ENCODE measurements at places on chromosomes 13 and 19. TPM values are rescaled to one million over a fixed set of nuclear protein-coding genes. Genes with fewer than 3 reads are reported as not detected.
A peak's percentile ranks its signal among the peaks of the same experiment; 100 is the strongest.

GRCh38 chr13:94550062-94550738 is 45.8 kb downstream of the TGDS start:
- DNase-seq, result peak; percentile 5

- DNase-seq, result no peak
These were observed 1.3 kb upstream of the ZNF181 start for GRCh38 chr19:34732612-34733211.

The ZNF20 gene
- 4.9 TPM for total RNA-seq

DNA sequence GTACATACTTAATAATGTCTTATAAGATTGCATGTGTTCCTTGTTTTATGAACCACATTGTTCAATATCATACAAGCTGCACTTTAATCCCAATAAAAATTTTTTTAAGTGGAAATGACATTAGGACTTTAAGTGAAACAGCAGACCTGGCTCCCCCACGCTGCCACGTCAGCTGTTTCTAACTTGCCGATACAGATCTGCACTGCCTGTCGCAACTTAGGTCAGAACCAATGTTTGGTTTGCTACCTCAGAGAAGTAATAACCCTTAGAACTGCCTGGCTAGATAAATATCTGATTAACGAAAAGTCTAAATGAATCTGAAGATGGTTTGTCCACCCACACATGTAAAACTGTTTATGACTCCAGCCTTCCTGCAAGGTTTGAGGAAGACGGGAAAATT is 327.5 kb upstream of the DACH1 start:
- no peak for DNase-seq

- DNase-seq, result no peak
These were observed 16.0 kb downstream of the FGF9 start for GRCh38 chr13:21686751-21687391.

GRCh38 chr13:40145139-40145538 is 489.7 kb downstream of the COG6 start:
- no peak for DNase-seq

The ALOX5AP gene
- total RNA-seq, result 2.1 TPM

GRCh38 chr19:58558066-58558622 is at the start of gene UBE2M:
TSS of gene UBE2M (minus strand) at chr19:58558611. CDS start at chr19:58558381, 230 bp downstream.
- DNase-seq, result no peak

GRCh38 chr19:4174213-4174894 is 8.0 kb downstream of the SIRT6 start:
- DNase-seq, result no peak

DNA sequence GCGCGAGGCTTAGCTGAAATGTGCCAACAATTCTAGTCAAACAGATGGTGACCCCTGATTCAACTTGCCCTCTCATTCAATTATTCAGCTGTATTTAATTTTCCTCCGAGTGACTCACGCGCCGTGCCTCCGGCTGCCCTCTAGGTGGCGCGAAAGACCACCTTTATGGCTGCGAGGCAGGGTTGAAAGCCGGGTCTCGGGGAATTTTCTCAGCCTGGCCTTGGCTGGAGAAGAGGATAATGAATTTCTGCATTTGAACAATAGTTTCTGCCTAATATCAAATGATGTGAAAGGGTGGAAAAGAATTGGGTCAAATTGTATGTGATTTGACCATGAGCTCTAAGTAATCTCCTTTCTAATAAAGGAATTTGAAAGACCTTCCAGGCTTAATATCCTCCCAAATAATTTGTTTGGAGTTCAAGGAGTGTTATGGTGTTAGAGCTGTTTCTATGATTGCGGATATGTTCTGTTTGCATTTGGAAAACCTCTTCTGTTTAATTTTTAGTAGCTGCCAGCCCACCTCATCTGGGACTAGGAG is 310.9 kb downstream of the ZNF536 start:
- DNase-seq, result peak; percentile 42

DNA sequence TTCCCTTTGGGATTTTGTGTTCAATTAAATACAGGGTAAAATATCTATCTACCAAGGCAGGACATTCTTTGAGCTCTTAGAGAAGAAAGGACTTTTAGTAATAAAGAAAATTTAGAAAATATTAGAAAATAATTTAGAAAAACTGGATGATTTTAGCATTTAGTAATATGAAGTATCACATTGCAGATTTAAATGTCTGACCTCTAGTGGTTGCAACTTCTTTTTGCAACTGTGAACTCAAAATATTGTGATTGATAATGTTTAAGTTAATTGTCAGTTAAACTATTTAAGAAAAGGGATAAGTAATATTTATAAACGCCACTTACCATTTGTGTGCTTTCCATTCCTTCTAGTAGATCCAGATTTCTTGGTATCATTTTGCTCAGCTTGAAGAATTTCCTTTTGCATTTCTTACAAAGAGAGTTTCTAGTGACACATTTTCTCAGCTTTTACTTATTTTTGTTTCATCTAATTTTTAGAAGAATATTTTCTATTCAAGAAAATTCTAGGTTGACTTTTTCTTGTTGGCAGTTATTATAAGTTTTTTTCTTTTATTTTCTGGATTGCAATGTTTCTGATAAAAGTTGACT is 10.3 kb upstream of the POSTN start:
- DNase-seq, result no peak

GRCh38 chr13:106602178-106602577 is 34.2 kb upstream of the ARGLU1 start:
- no peak for DNase-seq

The TJP3 gene
- total RNA-seq, result 2.7 TPM

DNA sequence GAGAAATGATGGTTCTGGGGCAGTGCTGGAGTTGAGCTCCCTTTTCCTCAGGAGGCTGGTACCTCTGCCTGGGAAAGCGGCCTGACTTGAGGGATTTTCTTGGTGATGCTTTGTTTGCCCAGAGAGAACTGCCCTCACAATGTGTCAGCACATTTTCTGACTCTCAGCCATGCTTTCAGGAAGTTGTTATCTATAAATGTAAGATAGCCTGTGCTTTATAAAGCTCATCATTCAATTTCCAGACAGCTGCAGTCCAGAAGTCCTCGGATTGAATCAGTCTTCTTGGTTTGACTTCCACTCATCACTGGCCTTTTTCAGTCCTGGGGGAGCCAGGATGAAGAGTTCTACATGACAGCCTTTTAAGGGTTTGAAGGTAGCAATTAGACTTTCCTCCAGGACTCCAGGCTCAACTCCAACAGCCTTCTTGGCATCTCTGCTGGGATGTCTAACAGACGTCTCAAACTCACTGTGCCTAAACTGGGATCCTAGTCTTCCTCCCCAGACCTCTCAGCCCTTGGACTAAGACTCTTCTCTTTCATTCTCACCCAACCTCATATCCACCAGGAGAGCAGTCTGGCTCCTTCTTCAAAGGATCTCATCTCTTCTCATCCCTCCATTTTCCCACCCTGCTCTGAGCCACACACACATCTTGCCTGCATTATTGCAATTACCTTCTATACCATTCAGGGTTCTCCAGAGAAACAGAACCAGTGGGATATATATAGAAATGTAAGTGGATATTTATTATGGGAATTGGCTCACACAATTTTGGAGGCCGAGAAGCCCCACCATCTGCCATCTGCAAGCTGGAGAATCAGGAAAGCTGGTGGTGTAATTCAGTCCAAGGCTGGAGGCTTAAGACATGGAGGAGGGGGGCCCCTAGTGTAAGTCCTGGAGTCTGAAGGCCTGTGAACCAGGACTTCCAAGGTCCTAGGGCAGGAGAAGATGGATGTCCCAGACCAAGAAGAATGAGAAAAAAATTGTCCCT is 13.1 kb downstream of the ERICH6B start:
- no peak for DNase-seq

The PSG6 gene
- total RNA-seq, result not detected

DNA sequence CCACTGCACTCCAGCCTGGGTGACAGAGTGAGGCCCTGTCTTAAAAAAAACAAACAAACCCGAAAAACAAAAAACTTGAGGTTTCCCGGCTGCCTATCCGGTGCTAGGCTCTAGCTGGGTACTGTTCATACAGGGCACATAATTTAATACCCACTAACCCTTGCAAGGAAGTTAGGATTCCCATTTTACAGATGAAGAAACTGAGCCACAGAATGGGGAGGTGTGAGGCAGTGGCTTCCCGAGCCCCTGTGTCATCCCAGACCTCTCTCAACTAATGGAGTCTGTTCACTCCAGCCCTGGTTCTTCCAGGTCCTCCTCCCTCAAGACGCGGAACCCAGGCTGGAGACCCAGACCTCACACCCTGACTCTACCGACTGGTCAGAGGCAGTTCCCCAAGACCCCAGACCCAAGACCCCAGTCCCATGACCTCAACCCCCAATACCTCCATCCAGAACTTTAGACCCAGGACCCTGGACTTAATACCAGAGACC is 576 bp downstream of the APBA3 start:
- no peak for DNase-seq

GRCh38 chr13:50456111-50456510 is 387.4 kb downstream of the DLEU7 start:
- no peak for DNase-seq

The COX6B2 gene
- 5.6 TPM for total RNA-seq

DNA sequence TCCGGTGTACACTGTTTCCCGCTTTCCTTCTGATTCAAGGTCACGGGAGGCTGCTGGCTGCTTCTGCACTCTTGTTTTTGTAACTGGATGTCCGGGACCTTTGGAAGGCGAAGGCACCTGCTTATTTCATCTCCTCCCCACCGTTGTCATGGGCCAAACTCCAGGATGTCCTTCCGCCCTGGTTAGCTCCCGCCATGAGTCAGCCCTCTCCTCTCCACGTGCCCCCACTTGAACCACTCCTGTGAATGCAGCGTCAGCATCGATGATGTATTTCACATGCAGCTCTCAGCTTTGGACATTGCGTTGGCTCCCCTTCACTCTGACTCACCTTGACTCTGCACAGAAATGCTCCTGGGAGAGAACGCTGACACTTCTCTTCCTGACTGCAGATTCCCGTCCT is 5.5 kb upstream of the GALP start:
- peak; percentile 39 for DNase-seq

- DNase-seq, result no peak
These were observed 1757.8 kb downstream of the PCDH9 start for GRCh38 chr13:65472336-65472735.

The SOX1 gene
- total RNA-seq, result not detected

The FREM2 gene
- 0.15 TPM for total RNA-seq

The OR7C1 gene
- total RNA-seq, result not detected

The B3GNT8 gene
- 0.10 TPM for total RNA-seq

GRCh38 chr19:16232127-16232526 is 34.4 kb downstream of the AP1M1 start:
- DNase-seq, result no peak

GRCh38 chr13:73092829-73093228 is 34.0 kb downstream of the KLF5 start:
- DNase-seq, result no peak

GRCh38 chr19:2335848-2336247 is 7.4 kb downstream of the SPPL2B start:
- no peak for DNase-seq

The SYCN gene
- 0.33 TPM for total RNA-seq

- DNase-seq, result no peak
These were observed 11.6 kb downstream of the SPATA13 start for GRCh38 chr13:24172071-24172470.

- DNase-seq, result no peak
These were observed 271.9 kb upstream of the SPRY2 start for GRCh38 chr13:80612804-80613203.

DNA sequence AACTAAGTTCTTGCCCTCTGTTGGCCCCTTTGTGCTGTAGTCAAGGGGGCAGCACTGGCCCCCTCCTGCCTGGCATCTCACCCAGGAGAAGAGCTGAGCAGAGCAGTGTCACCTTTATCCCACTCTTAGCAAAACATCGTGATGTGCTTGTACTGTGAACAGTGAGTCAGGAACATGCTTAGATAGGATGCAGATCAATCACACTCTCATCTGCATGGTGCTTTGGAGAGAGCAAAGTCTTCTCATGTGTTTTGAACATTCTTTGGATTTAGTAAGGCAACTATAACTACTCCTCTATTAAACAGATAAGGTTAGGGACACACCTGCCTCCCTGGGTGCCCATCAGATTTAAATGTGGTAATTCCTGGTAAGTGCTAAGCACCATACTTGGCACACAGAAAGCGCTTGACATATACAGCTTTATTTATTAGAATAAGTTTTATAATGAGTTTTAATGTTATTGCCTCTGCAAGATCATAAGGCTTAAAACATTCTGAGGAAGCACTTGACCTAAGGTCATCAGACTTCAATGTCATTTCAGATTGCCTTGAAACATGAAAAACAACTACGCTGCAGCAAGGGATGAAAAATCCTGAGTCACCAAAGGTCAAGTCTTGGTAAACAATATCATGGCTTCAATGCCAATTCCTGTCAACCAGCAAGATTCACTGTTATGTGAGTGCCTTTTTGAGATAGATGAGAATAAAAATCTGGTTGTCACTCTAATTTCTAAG is 82.4 kb upstream of the IRS2 start:
- no peak for DNase-seq

The ZNF85 gene
- total RNA-seq, result 7.4 TPM

- DNase-seq, result no peak
These were observed 14.6 kb upstream of the SLC7A10 start for GRCh38 chr19:33240181-33240771.

The PRODH2 gene
- total RNA-seq, result not detected

DNA sequence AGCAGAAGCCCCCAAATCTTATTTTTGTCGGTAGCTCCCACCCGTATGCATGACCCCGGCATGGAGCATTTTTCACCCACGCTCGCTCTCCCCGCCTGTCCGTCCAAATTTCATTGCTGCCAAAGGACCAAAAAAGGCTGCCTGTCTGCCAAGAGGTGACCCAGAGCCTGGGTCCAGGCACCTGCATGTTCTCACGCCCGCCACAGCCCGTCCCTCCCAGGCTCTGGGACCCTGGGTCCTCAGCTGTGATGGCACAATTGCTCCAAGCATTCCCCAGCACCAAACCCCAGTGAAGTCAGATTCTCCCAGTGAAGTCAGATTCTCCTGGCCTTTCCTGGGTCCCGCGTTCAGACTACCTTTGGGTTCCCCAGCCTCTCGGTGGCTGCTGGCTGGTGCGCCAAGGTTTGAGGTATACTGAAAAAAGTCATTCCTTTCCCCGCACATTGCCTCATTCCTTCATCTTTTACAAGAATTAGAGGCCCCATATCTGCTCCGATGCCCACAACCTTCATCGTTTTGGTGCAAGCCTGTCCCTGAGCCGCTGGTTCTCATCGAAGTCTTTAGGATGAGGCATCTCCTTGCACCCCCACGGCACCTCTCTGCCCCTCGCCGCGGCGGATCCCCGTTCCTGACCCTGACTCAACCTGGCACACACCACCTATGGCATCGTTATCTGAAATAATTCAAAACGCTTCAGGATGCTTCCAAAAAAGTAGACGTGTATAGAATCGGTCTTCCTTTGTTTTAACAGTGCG is 59.3 kb upstream of the F7 start:
- no peak for DNase-seq

The ZNF208 gene
- total RNA-seq, result not detected

GRCh38 chr13:21531455-21531854 is 72.4 kb upstream of the ZDHHC20 start:
- no peak for DNase-seq

DNA sequence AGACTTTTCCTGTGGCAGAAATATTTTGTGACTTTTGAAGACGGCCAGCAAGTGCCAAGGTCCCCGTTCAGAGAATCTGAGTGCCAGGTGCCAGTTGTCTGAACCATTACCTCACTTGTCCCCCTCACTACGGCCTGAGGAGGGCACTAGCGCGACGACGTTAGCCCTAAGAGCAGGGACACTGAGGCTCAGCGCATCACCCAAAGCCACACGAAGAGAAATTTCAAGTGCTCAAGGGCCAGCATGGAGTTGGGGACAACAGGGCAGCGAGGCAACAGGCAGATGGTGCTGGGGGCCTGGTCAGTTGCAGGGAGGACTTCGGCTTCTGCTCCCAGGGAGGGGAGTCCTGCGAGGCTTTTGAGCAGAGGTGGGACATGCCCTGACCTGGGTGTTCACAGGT is 9.5 kb upstream of the TYK2 start:
- no peak for DNase-seq

- DNase-seq, result peak; percentile 98
These were observed 10.1 kb upstream of the CD22 start for GRCh38 chr19:35318679-35319448.

The REXO1 gene
- total RNA-seq, result 52.1 TPM
